HEK293T (cell line): ENCODE measurements at places on chromosomes 7 and 10.

DNA sequence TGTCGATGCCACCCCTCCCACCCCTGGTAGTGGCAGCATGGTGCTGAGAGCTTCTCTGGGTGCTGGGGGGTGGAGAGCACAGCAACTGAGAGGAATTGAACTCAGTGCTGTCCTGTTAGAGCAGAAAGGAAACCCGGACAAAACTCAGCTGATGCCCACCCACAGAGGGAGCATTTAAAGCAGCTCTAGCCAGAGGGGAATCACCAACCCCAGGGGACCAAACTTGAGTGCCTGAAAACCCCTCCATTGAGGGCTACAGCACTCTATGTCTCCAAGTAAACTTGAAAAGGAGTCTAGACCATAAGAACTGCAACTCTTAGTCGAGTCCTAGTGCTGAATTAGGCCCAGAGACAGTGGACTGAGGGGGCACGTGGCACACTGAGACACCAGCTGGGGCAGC lies 16.8 kb upstream of the FOXI2 start:
- DNase-seq: no peak

DNA sequence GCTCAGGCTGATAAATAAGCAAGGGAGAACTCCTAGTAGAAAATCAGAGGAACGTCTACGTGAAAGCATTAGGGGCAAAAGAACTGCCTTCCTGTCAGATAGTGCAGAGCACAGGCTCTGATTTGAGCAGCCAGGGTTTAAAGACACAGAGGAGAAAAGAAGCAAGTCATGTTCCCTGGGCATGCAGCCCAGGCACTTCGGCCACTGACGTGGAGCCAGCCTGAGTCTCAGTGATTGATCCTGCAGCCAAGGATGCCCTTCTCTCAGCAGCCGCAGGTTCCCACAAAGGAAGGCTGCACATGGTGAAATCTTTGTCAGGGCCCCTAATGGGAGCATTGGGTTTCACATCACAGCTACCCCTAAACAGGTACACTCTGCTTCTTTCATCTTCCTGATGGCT lies 161.7 kb upstream of the HPS1 start:
- no peak for DNase-seq

DNA sequence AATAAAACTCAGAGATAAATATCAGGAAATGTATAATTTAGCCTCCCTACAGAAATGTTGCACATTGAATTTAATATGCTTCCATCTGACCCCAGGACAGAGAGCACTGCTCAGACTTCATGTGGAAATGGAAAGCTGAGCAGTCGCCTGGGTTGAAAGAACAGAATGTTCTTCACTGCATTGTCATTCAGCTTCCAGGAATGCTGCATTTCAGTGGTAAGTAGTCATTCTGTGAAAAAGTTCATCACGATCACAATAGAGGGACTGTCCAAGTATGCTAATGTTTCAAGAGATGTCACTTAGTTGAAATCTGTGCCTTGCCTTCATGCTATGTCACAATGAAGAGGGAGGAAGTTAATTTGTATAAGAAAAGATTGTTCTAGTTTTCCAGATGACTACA lies 147.3 kb downstream of the NRCAM start:
- DNase-seq: no peak

- DNase-seq: no peak
Measured at GRCh38 chr10:48759113-48759901, 74.6 kb downstream of the WDFY4 start.

DNA sequence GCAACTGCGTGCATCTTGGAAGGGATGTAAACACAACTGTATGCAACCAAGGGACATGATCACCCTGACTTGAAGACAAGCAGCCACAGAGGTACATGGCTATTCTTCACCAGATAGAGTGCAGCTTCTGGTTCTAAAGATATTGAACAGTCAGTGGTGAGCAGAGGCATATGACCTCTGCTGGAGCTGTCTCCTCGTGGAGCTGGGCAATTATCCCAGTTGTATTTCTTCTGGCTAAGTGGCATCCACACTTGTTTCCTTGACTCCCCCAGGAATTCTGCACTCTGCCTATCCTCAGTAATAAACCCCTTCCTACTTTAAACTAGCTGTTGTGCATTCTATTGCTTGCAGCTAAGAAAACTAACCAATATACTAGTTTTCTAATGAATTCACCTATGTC lies 216.8 kb downstream of the THSD7A start:
- DNase-seq: no peak

- no peak for DNase-seq
Measured at GRCh38 chr10:114855776-114856543, 34.4 kb downstream of the FHIP2A start.

DNA sequence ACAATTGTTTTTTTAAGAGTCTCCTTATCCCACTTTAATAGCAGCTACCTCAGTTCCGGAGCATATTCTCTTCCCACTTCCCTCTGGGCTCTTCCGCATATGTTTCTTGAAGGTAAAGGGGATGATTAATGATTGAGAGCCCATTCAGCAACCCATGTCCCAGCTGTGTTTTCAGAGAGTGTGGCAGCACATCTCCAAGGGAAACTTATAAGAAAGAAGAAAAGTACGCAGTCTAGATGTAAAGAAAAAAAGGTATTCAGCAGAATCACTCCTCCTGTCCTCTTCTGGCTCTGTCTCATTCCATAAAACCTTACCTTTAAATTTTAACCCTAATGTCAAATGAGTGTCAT lies 9.7 kb upstream of the ANKRD7 start:
- DNase-seq: no peak

DNA sequence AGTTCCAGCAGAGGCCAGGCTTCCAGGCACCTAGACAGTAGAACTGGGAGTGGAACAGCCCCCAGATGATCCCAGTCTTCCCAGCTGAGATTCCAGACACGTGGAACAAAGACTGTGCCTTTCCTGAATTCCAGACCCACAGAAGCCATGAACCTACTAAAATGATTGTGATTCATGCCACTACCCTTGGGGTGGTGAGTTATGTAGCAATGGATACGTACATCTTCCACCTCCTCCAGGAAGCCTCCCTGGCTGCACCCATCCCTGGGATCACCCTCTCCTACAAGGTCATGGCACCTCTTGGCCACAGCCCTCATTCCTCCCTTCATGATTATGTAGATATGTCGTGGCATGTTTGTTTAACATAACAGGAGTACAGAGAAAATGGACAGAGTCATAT lies 83.4 kb downstream of the NPTX2 start:
- DNase-seq: no peak

GRCh38 chr10:114256008-114256765 lies 17.1 kb downstream of the VWA2 start:
- DNase-seq: no peak

- DNase-seq: no peak
Measured at GRCh38 chr7:74119831-74120230, 36.2 kb downstream of the LIMK1 start.

- peak; percentile 77 for DNase-seq
Measured at GRCh38 chr10:96017191-96017687, 26.1 kb upstream of the CCNJ start.

DNA sequence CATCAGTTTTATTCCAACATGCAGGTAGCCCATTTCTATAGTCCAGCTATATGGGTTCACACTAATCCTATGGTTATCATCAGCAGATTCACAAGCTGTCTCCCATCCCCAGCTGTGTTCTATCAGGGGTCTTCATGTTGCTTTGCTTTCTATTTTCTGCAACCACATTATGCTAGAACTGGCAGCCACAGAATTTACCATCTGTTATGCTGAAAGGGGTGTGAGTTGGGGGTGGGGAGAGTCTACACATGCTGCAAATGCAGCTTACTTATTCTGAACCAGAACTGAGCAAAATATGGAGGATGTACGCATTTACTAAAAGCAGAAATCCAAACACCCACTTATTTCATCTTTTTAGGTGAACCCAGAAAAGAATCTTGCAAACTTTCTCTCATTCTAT lies 32.9 kb downstream of the SHTN1 start:
- no peak for DNase-seq

GRCh38 chr10:74640134-74640921 lies 186.1 kb upstream of the KAT6B start:
- DNase-seq: no peak

DNA sequence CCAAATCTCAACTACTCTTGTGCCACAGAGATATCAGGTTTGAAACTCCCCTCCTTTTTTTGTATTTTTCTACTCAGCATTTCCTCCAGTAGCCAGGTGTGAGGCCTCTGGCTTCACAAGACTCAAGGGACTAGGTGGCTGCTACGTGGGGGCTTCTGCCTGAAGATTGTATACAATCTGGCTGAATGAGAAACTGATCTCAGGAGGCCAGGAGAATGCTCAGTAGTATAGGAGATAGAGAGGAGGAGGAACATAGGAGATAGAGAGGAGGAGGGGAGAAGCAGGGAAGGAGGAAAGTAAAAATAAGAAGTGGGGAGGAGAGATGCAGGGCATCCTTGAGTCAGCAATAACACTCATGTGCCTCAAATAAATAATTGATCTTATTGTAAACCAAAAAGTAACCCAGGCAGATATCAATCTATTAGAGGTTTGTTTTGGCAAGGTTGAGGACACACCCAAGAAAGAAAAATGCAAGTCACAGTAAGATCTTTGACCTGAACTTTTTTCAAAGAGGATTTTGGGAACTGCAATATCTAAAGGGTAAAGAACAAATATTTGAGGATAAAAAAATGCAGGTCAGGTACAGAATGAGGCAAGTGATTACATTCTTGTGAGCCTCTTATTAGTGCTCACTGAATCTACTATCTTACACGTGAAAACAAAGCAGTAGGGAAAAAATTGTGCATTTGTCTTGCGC lies 36.8 kb downstream of the AKR1C8 start:
- DNase-seq: no peak

GRCh38 chr7:46767071-46767470 lies 814.8 kb downstream of the TNS3 start:
- no peak for DNase-seq

DNA sequence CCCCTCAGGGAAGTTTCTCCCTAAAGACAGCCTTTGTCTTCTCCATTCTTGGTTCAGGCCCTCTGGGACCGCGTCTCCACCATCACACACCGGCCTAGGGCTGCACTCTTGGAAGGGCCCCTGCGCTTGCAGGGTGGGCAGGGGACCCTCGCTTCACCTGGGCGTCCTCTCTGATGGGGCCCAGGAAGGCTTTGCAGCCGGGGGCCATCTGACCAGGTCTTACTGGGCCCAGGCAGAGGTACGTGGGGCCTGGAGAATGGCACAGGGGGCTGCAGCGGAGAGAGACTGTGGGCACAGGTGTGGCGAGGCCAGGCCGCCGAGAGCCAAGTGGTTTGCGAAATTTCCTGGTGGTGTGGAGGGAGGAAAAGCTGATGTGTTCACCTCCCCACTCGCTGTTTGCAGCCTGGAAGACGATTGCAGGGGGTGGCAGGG lies 44.4 kb downstream of the ALOX5 start:
- no peak for DNase-seq

GRCh38 chr10:102422545-102423129 lies 2.0 kb downstream of the FBXL15 start:
- DNase-seq: peak; percentile 76

DNA sequence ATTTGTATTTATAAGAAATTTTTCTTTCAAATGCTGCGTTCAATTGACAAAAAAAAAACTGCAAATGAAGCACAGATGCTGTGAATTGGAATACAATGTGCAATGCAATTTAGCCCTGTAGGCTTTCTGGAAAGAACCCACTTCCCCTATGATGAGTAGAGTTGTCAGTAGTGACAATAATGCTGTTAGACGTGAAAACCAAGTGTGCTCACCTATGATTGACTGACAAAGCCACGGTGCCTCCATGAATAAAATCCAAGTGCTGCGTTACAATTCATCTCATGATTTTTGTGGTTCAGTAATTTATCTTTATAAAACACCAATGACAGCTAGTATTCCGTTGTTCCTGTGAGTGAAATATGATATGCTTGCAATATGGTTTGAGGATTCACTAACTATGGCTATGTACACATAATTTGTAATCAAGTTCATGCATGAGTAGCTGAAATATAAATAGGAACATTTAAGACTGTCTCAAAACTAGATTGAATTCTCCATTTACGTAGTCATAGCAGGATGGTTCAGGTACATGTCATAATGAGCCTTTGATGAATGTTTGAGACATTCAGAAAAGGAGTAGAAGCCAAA lies 1160.3 kb downstream of the CNTNAP2 start:
- no peak for DNase-seq

GRCh38 chr7:159201722-159202330 lies 57.2 kb upstream of the VIPR2 start:
- DNase-seq: no peak

DNA sequence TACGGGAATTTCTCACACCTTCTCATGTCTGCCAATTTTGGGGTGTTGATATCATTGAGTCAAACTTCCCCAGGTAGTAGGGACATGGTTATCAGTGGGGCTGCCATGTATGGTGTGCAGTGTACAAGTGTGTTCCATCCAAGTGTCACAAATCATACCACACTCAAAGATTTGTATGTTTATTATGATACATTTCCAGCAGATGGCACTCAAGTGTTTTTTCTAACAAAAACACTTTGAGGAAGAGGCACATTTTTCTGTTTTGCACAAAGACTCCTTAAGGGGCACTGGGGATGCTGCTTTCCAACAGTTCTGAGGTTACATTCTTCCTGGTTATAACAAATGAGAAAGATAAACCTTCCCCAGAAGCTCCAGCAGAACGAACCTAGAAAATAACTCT lies 414.5 kb downstream of the REEP3 start:
- peak; percentile 26 for DNase-seq

- DNase-seq: no peak
Measured at GRCh38 chr7:156096771-156097538, 284.7 kb upstream of the SHH start.

DNA sequence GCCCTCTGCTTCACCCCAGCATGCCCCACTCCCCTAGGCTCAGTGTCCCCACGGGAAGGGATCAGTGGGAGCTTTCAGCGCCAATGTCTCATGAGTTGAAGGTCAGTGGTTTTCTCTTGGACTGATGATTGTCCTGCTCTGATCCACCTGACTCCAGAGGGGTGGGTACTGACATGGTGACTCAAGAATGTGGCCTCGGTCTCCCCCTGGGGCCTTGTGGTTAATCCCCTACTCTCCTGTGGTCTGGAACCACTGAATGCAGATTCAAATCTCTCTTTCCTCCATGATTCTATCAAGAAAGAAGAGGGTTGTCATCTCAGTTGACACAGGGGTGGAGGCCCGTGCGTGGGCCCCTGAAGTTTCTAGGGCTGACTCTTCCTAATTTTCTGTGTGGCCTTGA lies 176.9 kb downstream of the RPS24 start:
- no peak for DNase-seq

GRCh38 chr7:142272841-142273240 lies 15.0 kb upstream of the PRSS58 start:
- DNase-seq: no peak

DNA sequence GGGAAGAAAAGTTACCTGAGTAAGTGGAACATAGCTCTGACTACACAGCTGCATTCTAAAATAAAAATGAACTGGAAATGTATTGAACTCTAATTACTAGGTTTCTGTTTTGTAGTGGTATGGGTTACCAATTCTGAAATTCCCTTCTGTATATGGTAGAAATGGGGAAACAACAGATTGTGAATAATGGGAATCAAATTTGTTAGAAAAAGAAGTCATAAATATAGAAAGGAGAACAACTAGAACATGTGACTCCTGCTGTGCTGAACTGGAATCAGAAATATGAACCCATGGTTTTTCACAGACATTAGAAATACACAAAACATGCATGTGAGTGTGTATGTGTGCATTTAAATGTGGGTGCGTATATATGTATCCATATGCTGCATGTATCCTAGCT lies 27.0 kb downstream of the MCMBP start:
- DNase-seq: no peak
